ENCODE measurements at places on chromosomes 7 and 10. TPM values are rescaled to one million over a fixed set of nuclear protein-coding genes. Genes with fewer than 3 reads are reported as not detected.

ACSL5 gene
- total RNA-seq: 7.0 TPM

EIF5AL1 gene
- 0.05 TPM for total RNA-seq

ODAD2 gene
- total RNA-seq: not detected

OPN4 gene
- 0.32 TPM for total RNA-seq

TUBB8 gene
- not detected for total RNA-seq

EPDR1 gene
- total RNA-seq: 7.5 TPM

PAX4 gene
- not detected for total RNA-seq

TMEM176B gene
- 16.6 TPM for total RNA-seq

TMUB1 gene
- total RNA-seq: 59.3 TPM

DNA sequence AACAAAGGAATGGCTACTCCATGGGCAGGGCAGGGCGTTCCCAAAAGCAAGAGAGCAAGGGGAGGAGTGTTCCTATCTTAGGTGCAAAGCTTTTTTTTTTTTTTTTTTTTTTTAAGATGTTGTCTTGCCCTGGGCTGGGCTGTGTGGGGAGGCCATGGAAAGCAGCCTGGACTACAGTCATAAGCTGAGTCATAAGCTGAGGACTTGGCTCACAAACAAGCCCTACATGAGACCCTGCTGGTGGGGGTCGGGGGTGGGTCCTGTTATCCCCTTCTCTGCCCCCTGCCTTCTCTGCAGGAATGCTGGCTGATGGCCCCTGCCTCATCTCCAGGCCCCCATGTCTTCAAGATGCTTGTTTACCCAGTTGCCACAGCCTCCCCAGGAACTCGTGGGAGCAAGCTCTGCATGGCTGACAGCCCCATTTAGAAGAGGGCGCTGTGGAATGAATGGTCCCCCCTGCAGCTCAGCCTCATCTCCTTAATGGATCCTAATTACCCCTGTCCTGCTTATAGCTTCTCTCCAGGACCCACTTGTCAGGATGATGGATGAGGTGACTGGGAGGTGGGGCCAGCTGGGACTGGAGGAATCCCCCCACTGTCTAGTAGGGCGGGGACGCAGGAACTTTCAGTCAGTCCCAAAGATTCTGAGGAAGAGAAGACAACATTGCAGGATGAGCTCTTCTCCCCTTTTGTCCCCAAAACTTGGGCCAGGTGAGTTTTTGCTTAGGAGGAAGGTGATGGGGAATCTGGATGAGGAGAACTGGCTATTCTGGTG, 340.8 kb upstream of the PODXL start:
- no peak for DNase-seq

GRCh38 chr7:22569586-22570321, 69.8 kb upstream of the STEAP1B start:
- peak; percentile 83 for DNase-seq

- no peak for DNase-seq
These were observed 97.5 kb upstream of the PAX2 start for GRCh38 chr10:100647928-100648327.

GRCh38 chr7:26580064-26580591, 284.3 kb downstream of the SKAP2 start:
- DNase-seq: no peak

GRCh38 chr10:125072794-125073193, 87.6 kb downstream of the CTBP2 start:
- DNase-seq: no peak

DNA sequence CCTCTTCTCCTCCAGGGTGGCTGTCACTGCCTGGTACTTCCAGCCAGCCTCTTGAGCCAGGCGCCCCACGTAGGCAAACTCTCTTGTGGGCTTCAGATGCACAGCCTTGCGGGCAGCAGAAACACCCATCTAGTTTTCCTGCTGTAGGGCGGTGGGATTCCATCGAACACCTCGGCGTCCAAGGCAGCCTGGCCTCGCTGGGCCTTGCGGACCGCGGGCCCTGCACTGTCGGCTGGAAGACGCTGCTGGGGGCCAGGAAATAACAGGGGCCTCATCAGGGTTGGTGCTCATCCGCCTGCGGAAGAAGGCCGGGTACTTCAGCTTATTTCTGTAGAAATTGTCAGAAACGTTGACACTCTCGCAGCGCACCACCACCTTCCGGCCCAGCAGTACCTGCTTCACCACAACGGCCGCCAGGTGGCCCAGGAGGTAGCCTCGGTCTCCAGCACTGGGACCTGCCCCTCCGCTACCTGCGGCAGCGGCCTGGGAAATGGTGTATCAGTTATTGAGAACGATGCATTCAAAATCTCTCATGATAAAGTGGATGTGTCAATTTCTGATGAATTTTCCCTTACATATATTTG, 61.1 kb downstream of the WDFY4 start:
- DNase-seq: no peak

GRCh38 chr10:47294057-47294456, 5.9 kb upstream of the GDF10 start:
- DNase-seq: no peak

DNA sequence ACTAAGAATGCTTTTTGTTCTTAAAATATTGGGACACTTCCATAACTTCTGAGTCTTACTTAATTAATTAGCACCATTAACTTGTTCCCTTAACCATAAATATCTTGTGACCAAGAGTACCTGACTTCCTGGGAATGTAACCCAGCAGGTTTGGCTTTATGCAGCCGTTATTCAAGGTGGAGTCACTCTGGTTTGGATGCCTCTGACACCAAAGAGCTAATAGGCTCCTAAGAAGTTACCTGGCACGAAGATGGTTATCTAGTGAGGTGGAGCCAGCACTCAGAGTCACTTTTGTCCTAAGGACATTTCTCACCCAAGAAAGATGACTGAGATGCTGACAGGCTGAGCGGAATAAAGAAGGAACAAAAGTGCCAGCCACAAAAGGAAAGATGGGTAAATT, 172.3 kb downstream of the C1GALT1 start:
- peak; percentile 40 for DNase-seq

- DNase-seq: no peak
These were observed 85.4 kb downstream of the DOCK4 start for GRCh38 chr7:112120696-112121217.

DNA sequence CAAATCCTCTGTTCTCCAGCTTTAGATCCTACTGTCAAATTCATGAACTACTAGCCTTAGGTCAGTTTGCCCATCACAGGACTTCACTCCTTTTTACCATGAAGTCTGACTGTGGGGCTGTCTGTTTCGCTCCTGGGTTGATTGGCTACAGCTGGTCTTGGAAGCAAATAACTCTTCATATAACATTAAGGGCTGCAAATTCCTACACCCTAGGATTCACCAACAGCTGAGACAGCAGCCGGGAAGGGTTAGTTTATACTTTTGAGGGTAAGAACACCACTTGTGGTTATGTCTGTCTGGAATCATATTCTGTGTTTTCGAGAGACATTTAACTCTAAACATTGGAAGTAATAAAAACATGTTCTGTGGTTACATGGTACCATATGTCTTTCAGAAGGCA, 55.9 kb upstream of the KIAA1217 start:
- DNase-seq: no peak

- no peak for DNase-seq
These were observed 7.8 kb downstream of the TEX47 start for GRCh38 chr7:88787777-88788176.

DNA sequence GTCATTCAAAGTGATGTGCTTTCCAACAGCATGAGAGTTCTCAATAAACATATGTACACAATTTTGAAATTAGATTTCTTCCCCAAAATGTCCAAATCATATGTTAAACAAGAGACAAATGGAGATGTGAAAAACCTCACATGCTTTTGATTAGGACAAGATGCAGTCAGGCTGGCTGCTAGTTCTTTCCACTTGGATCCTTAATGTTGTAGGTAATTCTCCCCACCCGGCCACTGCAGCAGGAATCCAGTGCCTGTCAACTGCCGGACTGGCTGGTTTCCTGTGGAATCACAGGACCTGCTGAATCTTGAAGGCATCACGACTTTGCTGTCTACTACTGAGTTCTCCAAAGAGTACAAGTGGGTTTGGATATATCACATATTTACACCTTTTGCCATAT, 138.6 kb upstream of the AKR1E2 start:
- DNase-seq: no peak

- peak; percentile 66 for DNase-seq
These were observed 71.6 kb upstream of the CAMK2B start for GRCh38 chr7:44396931-44397545.

- no peak for DNase-seq
These were observed 991 bp downstream of the ANKRD61 start for GRCh38 chr7:6032167-6032566.

- DNase-seq: no peak
These were observed 219.6 kb downstream of the PHF14 start for GRCh38 chr7:11193131-11193867.

DNA sequence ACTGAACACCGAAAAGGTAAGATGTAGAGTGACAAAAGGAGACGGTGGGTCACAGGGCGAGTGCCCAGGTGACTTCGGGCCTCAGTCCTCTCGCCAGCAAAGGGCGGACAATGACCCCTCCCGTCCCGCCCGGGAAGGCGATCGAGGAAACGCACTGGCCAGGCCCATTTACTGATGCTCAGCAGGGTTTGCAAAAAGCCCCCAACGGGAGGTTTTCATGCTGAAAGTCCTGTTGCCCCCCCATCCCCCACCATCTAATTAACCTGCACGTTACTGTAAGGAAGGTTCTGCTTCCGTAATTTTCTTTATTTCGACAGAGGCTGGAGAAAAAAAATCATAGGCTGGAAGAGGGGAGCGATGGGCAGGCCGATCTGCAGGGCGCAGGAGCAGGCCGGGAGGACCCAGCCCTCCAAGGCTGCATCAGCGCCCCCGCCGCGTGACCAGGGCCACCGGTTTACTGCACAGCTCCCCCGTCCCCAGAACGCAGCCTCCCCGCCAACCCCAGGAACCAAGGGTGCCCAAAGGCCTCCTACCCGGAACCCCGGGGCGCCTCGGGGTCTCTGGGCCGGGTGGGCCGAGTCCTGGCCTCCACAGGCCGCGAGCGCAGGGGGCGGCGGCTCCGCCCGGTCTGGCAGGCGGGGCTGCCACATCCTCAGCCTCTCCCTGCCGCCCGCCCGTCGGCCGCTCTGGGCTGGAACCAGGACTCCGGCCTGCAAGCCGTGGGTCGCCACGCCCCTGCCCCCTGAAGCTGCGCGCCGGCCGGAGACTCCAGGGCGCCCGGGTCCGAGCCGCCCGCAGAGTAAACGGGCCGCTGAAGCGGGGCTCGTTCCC, 613 bp downstream of the OAT start:
- DNase-seq: peak; percentile 33

DNA sequence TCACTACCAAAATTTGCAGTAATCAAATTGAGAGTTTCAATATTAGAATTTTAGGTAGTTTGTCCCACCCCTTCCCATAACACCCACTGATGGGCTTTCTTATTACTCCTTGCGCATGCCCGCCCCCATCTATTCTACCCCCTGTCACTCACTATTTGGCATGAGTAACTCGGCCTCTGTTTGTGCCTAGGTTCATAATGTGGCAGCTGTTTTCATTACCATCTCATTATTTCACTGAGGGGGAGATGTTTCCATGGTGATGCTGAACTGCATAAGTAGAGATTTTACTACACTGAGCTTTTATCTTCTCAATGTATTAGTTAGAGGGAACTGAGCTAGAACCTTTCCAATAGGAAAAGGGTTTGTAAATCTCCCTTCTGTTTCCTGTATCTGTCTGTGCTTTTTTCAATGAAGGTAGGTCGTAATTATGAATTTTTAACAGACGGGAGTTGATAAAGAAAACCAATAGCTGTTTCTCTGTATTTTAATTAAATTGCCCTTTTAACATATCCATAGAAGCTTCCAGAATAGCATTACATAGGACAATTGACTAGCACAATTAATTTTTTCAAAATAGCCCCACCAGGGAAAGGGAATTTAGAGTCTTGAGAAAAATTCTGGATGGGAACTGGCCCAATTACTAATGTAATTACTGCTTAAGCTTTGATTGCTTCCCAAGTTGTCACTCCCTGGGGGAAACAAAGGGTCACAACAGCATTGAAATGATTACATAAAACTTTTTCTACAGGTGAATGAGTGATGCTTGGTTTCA, 33.4 kb downstream of the PRPS1L1 start:
- no peak for DNase-seq

DNA sequence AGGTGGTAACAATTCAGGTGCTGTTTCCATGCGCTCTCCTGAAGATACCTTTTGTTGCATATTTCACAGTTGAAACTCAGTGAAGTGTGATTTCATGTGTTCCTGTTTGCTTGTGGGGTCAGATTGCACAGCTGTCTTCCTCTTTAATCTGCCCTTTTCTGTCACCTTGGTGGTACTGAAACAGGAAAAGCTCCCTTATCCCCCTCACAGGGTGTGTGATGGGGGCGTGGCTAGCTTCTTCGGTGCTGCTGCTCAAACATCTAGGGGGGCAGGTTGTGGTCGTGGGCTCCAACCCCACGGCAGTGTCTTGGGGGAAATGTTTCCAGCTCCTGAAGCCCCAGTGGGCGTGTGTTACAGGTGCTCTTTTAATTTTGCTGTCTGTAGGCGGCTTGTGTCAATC, 107.4 kb upstream of the KLF14 start:
- DNase-seq: no peak

- no peak for DNase-seq
These were observed 134.5 kb downstream of the ST7 start for GRCh38 chr7:117087639-117088396.

- no peak for DNase-seq
These were observed 6.6 kb downstream of the CPA2 start for GRCh38 chr7:130273081-130273932.

- no peak for DNase-seq
These were observed 151.7 kb upstream of the TAC1 start for GRCh38 chr7:97580205-97580604.

- no peak for DNase-seq
These were observed 29.8 kb upstream of the KLF6 start for GRCh38 chr10:3814838-3815220.

DNA sequence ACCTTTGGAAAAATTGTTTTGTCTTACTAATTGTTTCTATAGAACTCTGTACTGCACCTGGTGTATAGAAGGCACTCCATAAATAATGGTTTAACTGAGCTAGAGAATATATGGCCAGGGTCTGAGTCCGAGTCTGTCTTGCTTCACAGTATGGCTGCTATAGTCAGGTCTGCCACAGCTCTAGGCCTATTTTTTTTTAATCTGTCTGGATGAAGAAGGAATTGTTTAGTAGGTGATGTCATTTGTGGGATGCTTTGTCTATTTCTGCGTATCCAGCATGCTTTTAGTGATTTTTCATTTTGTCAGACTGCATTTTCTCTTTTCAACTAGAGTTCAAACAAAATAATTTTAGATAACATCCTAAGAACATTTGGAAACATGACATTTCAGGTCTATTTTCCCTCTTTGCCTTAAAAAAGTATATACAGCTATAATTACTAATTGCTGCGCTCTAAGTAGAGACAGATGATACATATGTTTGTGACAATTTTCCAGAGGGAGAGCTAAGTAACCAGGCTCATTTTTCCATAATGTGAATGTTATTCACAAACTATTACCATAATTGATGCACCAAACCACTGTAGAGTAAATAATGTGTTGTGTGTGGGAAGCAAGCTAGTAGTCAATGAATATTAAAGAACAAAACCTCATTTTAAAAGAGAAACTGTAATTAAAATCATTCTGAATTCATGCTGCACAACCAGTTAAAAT, 361.7 kb downstream of the AUTS2 start:
- no peak for DNase-seq

GRCh38 chr7:94580601-94581000, 71.0 kb downstream of the CASD1 start:
- DNase-seq: no peak

GRCh38 chr10:131438665-131439064, 127.1 kb upstream of the TCERG1L start:
- DNase-seq: no peak

GRCh38 chr10:8898745-8899330, 844.4 kb downstream of the GATA3 start:
- DNase-seq: no peak
